ENCODE measurements at places on chromosomes 6 and 20.

GRCh38 chr6:10890151-10890550 lies 3.3 kb downstream of the SYCP2L start:
- no peak for DNase-seq

DNA sequence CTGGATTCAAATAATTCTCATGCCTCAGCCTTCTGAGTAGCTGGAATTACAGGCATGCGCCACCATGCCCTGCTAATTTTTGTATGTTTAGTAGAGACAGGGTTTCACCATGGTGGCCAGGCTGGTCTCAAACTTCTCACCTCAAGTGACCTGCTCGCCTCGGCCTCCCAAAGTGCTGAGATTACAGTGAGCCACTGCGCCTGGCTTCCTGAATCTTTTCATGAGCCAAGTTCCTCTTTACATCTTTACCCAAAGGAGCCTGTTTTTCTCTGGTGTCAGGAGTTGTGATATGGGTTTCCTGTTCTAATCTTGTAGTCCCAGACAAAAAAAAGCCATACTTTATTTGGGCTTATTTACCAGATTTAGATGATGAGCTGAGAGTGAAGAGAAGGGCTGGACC lies 34.4 kb downstream of the PCNA start:
- no peak for DNase-seq

DNA sequence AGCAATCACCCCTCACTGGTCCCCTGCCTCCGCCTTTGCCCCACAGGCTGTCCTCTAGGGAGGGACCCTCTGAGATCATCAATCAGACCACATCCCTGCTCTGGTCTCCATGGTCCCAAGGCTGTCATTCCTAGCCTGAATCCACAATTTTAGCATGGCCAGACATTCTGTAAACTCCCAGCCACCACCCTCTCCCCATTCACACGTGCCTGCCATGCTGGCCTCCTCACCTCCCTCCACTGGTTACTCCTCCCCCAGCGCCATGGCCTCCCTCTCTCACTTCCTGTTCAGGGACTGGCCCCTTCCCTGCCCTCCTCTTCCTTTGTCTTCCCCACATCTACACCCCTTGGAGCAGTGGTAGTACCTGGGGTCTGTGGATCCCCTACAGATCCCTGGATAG lies 150.7 kb upstream of the MLN start:
- no peak for DNase-seq

DNA sequence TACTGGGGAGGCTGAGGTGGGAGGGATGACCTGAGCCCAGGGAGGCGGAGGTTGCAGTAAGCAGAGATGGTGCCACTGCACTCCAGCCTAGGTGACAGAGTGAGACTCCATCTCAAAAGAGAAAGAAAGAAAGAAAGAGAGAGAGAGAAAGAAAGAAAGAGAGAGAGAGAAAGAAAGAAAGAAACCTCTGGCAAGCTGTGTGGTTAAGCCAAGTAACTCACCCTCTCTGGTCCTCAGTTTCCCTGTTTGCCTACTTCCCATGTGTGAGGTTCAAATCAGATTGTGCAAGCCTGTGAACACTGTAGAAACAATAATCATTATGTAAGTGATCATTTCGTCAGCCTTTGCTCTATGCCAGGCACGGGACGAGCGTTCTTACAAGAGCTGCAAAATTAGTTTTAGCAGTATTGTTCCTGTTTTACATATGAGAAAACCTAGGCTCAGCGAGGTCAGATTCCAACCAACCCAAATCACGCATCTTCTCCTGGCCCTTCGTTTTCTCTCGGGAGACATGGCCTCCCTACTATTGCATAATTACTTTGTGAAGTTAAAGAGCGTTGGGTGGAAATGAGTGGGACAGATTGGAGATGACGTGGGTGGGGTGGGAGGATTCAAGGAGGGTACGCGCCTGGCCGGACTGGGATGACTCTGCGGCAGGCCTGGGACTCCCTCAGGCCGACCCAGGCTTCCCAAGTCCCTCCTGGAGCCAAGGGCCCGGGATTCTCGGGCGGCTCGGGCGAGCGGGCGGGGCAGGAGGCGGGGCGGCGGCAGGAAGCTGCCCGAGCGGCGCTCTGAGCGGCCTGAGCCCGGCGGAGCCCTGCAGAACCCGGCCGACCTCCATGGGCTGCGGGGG lies at the start of gene SNX21:
SNX21 (plus strand) TSS at position 770 of the 853 bp plus-strand sequence. CDS start 121 bp downstream, outside the sequence.
- DNase-seq = no peak

DNA sequence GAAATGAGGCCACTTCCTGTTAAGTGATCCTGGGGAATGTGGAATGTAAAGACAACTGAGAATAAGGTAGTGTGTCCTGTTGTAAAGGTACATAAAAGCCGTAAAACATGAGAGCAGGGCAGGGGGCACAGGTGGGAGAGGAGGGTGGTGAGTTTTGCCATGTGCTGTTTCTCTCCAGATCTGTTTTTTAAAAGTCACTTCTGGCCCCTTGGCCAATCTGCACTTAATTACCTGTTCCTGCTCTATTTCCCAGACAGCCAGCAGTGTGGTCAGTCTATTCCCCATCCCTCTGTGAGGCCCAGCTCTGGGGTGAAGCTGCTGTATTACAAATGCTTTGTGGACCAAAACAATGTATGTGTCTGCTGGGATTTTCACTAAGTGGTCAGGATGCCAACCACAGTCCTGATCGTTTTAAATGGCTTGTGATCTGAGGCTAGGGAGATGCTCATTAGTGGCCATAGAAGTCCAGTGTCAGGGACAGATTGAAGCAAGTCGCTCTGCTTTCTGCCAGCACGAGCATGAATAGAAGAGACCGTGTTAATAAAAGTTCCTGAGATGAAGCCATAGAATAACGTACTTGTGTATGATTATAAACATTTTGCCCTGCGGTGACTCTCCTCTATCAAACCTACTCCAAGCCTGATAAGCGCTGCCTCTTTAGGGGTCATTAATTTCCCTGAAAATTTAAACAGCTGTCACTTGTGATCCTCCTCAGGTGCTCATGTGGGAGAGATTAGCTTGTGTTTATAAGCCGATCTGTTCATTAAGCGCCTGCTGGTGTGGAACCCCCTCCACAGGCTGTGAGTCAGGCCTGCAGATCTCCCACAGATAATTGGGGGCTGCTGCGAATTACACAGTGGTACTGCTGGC lies 111.8 kb upstream of the CENPW start:
- DNase-seq = no peak

GRCh38 chr6:137931849-137932465 lies 64.9 kb downstream of the TNFAIP3 start:
- DNase-seq = no peak

DNA sequence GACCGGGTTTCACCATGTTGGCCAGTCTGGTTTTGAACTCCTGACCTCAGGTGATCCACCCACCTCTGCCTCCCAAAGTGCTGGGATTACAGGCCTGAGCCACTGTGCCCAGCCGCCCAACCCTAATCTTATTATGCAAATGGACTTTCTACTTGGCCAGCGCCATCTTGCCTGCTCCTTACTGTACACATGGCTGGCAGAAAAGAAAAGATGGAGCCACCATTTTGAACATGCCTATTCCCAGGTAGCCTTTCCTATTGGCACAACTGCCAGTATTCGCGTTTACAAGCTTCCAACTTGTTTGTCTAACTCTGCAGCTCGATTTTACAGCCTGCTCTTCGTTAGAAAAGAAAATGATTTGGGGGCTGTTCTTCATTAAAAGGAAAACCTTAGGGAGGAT lies 84.3 kb downstream of the WDR27 start:
- DNase-seq = no peak

DNA sequence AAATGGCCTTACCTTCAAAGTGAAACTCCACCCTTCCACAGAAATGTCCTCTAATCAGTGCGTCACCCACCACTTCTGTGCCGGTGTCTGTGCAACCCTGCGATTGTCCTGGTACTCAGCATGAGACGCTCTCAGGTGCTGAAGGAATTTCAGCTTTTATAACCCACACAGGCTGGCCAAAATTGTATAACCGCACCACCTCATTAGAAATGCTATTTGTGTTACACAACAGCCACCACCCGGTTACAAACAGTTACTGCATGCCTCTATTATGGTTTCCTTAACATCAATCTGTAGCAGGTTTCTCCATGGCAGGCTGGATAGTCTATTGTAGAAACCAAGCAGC lies 51.5 kb downstream of the SLC23A2 start:
- no peak for DNase-seq

- DNase-seq = no peak
These were observed 329.8 kb upstream of the SOX4 start for GRCh38 chr6:21263531-21264287.
